Activated T-cell treated with anti-CD3 and anti-CD28 coated beads for 48 hours (primary cell): ENCODE measurements at places on chromosomes 4 and X.

- DNase-seq, result no peak
Observed at GRCh38 chr4:142402156-142402555, 443.9 kb downstream of the INPP4B start.

DNA sequence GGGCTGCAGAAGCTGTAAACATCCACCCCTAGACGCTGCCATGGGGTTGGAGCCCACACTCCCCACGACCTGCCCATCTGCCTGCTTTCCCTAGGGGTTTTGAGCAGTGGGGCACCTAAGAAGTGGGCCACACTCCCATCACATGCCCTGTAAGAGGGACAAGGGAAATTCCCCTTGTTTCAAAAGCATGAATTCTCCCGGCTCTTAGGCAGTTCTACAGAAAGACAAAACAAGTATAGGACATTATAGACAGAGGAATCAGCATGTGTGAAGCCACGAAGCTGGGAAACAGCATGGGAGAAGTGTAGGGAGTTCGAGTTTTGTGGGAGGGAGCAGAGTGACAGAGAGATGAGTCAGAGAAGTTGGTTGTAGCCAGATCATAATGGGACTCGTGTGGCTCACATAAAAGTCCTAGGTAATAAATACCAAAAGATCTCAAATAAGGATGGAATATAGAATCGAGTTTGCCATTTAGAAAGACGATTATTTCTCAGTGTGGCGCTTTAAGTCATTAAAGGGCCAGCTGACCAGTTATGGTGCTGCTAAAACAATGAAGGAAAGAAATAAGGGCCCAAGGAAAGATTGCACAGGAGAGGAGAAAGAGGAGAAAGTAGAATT lies 23.9 kb downstream of the APOO start:
- DNase-seq, result no peak

GRCh38 chr4:94395562-94395961 lies 52.9 kb upstream of the HPGDS start:
- DNase-seq, result no peak

DNA sequence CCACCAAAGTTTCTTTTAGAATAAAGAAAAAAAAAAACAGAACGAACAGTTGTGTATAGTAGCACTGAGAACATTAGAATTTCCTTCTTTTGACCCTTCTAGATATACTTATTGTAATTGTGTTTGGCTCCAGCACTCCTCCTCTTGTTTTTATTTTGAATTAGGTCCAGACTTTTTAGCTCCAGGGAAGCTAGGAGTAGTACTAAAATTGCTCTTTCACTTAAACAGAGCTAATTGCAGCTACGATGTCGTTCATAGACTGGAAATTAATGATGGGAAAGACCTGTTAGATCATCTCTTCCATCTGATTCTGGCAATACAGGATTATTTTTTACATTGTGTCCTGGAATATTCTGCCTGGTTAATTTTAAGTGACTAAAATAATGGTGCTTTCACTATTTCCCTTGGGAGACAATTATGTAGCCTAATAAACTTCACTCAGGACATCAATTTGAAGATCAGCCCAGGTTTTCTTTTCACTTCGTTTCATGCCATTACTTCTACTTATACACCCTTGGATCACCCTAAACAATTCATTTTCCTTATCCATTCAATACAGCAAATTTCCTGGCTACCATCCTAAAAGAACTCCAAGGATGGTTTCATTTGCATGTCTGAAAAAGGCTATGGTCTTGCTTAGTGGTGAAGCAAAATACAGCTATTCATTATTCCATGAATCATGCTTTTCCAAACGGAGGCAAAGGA lies 480.8 kb upstream of the TECRL start:
- DNase-seq, result no peak

DNA sequence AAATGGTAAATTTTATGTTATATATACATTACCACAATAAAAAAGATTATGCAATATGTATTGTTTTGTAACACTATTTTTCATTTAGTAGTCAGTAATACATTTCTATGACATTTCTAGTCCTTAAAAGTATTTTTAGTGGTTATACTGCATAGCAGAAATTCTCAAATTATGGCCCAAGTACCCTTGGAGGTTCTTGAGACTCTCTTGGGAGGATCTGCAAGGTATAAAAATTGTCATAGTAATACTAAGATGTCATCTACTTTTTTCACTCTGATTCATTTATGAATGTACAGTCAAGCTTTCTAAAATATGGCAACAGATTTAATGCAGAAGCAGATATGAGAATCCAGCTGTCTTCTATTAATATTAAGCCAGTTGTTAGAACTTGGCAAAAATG lies 138.6 kb upstream of the NAP1L5 start:
- DNase-seq, result no peak

- no peak for DNase-seq
Observed at GRCh38 chr4:110032603-110033002, 119.9 kb downstream of the EGF start.

GRCh38 chr4:7424553-7425111 lies 10.1 kb downstream of the PSAPL1 start:
- no peak for DNase-seq
